ENCODE measurements at places on chromosomes 3 and 15. TPM values are rescaled to one million over a fixed set of nuclear protein-coding genes. Genes with fewer than 3 reads are reported as not detected.

- DNase-seq = no peak
Measured at GRCh38 chr15:67164811-67165253, 89.6 kb downstream of the AAGAB start.

DNA sequence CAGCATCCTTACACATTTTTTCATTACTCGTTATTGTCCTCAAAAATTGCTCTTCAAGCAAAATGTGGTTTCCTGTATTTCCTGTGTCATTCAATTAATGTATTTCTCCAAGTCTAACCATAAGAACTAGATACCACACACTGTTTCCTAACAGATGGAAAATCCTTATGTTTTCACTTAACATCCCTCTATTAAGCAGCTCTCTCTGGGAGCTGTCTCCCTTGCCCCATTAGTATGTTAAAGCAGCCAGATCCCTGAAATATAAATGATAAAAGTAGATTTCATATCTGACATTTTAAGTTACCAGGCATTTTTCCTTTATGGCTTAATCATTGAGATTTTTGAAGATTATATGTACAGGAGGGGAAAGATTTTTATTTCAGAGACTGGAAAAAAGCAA is 15.9 kb downstream of the PFN2 start:
- no peak for DNase-seq

GRCh38 chr3:148694116-148694515 is 3.6 kb upstream of the AGTR1 start:
- DNase-seq = no peak

- DNase-seq = no peak
Measured at GRCh38 chr3:134150476-134150875, 100.2 kb downstream of the RYK start.

The MON1A gene
- total RNA-seq = 10.2 TPM

The NR1I2 gene
- not detected for total RNA-seq

Data from upper lobe of right lung (tissue), 1 donor.